Fibroblast of villous mesenchyme (primary cell): ENCODE measurements at places on chromosomes 1 and 21. TPM values are rescaled to one million over a fixed set of nuclear protein-coding genes. Genes with fewer than 3 reads are reported as not detected.
A peak's percentile ranks its signal among the peaks of the same experiment; 100 is the strongest.

GRCh38 chr1:230113593-230114236 is 46.7 kb downstream of the GALNT2 start:
- peak; percentile 96 for DNase-seq

DNA sequence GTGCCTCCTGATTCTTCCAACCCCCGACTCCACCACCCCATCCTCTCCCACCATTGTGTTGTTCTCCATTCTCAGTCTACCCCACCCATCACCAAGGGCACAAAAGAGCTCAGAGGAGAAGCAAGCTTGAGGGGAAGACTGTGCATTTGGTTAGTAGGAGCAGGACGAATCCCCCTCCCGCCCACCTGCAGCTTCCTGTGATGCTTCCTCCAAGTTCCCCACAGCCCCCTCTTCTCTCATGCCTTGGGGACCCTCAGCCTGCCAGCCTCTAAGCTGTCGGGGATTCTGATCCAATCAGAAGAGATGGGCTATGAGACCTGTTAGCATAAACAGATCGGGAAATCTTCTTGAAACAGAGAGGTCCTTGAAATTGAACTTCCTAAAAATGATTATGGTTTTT is 22.2 kb upstream of the CAPZB start:
- DNase-seq: no peak

DNA sequence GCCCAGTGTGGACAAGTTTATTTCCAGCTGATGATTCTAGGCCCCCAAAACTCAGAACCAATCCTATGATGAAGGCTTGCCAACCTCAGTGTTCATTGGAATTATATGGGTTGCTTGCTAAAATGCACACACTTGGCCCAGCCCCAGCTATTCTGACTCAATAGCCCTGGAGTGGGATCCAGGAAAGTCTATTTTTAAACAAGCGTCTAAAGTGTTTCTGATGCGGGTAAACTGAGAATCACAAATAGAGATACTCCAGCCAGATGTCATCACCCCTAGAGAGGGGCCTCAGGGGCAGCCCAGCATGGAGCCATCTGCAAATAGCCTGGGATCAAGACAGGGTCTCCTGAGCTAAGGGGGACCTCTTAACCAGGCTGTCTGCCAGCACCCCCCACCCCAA is 46.0 kb downstream of the PKP1 start:
- DNase-seq: no peak

- DNase-seq: no peak
Observed at GRCh38 chr1:187451238-187451637, 622.5 kb downstream of the PLA2G4A start.

DNA sequence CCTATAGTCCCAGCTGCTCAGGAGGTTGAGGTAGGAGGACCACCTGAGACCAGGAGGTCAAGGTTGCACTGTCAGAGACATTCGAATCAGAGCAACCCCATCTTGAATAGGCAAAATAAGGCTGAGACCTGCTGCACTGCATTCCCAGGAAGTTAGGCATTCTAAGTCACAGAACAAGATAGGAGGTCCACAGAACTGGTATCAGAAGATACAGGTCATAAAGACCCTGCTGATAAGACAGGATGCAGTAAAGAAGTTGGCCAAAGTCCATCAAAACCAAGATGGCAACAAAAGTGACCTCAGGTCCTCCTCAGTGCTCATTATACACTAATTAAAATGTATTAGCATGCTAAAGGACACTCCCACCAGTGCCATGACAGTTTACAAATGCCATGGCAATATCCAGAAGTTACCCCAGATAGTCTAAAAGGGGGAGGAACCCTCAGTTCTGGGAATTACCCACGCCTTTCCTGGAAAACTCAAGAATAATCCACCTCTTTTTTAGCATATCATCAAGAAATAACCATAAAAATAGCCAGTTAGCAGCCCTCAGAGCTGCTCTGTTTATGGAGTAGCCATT is 65.2 kb upstream of the KLHDC7A start:
- DNase-seq: no peak

DNA sequence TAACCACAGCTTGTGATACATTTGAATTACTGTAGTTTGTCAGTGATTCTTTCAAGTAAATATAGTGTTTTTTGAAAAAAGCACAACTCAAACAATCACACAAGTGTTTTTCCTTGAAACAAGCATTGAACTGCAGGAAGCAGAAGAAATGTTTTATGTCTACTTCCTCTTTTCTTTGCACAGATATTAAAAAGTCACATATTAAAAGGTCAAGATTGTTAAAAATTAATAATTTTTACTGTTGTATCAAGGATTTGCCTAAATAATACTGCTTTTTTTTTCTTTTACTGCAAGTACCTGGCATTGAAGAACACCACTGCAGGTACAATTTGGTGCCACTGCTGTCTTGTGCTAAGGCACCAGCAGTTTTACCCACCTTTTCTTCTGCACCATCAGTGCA is 214.2 kb upstream of the C1orf105 start:
- DNase-seq: no peak

DNA sequence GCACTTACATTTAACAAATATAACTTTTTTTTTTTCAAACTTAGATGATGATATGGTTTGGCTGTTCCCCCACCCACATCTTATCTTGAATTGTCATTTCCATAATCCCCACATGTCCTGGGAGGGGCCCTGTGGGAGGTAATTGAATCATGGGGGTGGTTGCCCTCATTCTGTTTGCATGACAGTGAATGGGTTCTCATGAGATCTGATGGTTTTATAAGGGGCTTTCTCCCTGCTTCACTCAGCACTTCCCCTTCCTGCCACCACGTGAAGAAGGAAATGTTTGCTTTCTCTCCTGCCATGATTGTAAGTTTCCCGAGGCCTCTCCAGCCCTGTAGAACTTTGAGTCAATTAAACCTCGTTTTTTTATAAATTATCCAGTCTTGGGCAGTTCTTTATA is 432.6 kb downstream of the AMY1C start:
- no peak for DNase-seq

DNA sequence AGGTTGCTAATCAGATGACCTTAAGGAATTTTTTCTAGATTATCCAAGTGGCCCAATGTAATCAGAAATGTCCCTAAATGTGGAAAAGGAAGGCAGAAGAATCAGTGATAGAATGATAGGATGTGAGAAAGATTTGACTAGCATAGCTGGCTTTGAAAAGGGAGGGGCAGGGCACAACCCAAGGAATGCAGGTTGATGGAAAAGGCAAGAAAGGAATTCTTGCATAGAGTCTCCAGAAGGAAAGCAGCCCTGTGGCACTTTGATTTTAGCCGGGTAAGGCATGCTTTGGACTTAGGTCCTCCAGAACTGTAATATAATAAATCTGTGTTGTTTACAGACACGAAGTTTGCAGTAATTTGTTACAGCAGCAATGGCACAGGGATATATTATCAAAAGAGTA is 375.7 kb upstream of the B3GALT2 start:
- no peak for DNase-seq

DNA sequence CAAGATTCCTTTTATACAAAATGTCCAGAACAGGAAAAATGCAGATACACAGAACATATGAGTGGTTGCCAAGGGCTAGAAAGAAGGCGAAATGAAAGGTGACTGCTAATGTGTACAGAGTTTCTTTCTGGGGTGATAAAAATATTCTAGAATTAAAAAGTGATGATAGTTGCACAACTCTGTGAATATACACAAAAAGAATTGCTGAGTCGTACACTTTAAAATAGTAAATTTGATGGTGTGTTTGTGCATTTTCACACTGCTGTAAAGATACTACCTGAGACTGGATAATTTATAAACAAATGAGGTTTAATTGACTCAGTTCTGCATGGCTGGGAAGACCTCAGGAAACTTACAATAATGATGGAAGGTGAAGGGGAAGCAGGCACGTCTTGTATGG is 23.9 kb downstream of the KLHDC7A start:
- no peak for DNase-seq

DNA sequence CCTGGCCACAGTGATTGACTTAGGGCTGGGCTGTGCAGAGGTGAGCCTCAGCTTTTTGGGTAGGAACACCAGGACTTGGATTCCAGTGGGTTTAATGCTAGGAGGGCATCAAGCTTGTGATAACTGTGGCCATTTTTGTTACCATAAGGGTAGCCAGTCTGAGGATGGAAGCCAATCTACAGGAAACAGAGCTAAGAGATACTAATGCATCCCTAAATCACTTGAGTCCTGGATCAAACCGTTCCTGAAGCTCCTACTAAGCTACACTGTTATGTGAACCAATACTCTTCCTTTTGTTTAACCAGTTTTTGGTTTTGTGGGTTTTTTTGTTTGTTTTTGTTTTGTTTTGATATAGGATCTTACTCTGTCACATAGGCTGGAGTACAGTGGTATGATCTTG is 12.2 kb downstream of the KIAA2013 start:
- no peak for DNase-seq

DNA sequence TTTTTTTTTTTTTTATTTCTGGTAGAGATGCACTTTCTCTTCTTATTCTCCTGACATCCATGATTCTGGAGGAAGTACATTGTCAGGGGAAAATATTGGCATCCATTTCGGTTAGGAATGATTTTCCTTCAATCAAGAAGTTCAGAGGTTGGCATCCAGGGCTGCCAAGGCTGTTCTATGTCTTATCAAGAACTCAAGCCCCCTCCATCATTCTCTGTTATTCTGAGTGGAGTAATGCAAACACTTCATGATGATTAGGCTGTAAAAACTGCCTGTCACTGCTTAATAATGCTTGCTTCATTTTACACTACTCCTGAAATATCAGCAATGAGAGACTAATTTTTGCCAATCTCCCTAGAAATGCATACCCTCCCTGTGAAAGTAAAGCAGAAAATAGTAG is 417.1 kb upstream of the NFIA start:
- DNase-seq: no peak

GRCh38 chr1:77744576-77744975 is 15.1 kb downstream of the USP33 start:
- DNase-seq: no peak

DNA sequence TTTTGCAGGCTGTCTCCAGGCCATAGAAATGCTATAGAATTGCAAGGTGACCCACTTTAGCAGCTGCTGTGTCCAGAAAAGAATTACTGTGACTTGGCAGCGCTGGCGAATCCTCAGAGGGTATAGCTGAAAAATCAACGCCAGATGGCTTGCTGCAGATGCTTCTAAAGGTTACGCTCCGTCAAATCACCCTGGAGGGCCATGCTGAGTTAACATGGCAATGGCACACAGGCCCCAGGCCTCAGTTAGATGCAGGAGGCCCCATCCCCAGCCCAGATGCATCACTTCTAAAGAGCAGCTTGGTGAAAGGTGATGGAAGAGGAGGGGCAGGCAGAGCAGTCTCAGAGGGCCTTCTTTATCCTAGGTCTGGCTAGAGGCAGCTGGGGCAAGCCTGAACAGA is 18.0 kb downstream of the KIAA1614 start:
- DNase-seq: no peak

- DNase-seq: peak; percentile 91
Observed at GRCh38 chr1:185646202-185646683, 87.9 kb upstream of the HMCN1 start.

GRCh38 chr1:175211656-175212055 is 19.1 kb upstream of the KIAA0040 start:
- DNase-seq: no peak

- peak; percentile 71 for DNase-seq
Observed at GRCh38 chr1:93738075-93738622, 56.5 kb upstream of the BCAR3 start.

The TMPRSS3 gene
- not detected in 2 replicates for total RNA-seq

The INAVA gene
- total RNA-seq: 0.32 TPM in 1 of 2 replicates, not detected in the other

The MTMR11 gene
- total RNA-seq: 7.8 and 8.4 TPM in 2 replicates

The DDAH1 gene
- 135 and 259 TPM in 2 replicates for total RNA-seq

The ACTA1 gene
- not detected in 2 replicates for total RNA-seq

The COL6A1 gene
- total RNA-seq: 538 and 819 TPM in 2 replicates

The MXRA8 gene
- 249 and 351 TPM in 2 replicates for total RNA-seq

The PTGS2 gene
- total RNA-seq: 3.0 and 5.5 TPM in 2 replicates

The KRTAP10-11 gene
- total RNA-seq: not detected in 2 replicates

The HOOK1 gene
- not detected in 2 replicates for total RNA-seq
